ENCODE measurements at places on chromosomes 12 and 14. TPM values are rescaled to one million over a fixed set of nuclear protein-coding genes. Genes with fewer than 3 reads are reported as not detected.
A peak's percentile ranks its signal among the peaks of the same experiment; 100 is the strongest.

DNA sequence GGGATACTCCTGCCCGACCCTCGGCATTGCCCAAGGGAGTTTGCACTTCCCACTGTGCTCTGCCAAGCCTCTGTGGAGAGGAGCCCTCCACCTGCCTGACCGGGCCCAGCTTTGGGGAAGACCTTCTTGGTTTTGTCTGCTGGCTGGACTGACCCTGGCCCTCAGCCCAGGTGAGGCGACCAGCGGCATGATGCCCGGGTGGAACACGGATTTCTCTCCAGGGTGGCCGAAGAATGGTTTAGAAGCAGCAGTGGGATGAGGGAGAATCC is 15.6 kb downstream of the ZBTB42 start:
- H3K27me3 ChIP-seq: no peaks in the 10 kb centered on the region
- H3K27ac ChIP-seq: peak overlapping the region; percentile 85
- H3K36me3 ChIP-seq: no peaks in the 10 kb centered on the region
- no peak for DNase-seq
- H3K4me3 ChIP-seq: peak overlapping the region; percentile 54

GRCh38 chr12:10756194-10756593 is 33.1 kb upstream of the YBX3 start:
- no peak overlapping the region for H3K4me3 ChIP-seq
- DNase-seq: no peak
- peaks cover 3% of the 10 kb centered on the region for H3K27me3 ChIP-seq
- no peak overlapping the region for H3K27ac ChIP-seq
- no peaks in the 10 kb centered on the region for H3K4me1 ChIP-seq
- H3K36me3 ChIP-seq: no peaks in the 10 kb centered on the region

GRCh38 chr12:86473231-86473630 is 217.0 kb upstream of the MGAT4C start:
- H3K27me3 ChIP-seq: no peaks in the 10 kb centered on the region
- no peak overlapping the region for H3K4me3 ChIP-seq
- H3K27ac ChIP-seq: no peak overlapping the region
- H3K36me3 ChIP-seq: no peaks in the 10 kb centered on the region
- no peaks in the 10 kb centered on the region for H3K4me1 ChIP-seq

The WSB2 gene
- 99.1 TPM for total RNA-seq

The PTPRB gene
- 71.2 TPM for total RNA-seq
